Lung microvascular endothelial cell (primary cell): ENCODE measurements at places on chromosomes 1 and 21.

DNA sequence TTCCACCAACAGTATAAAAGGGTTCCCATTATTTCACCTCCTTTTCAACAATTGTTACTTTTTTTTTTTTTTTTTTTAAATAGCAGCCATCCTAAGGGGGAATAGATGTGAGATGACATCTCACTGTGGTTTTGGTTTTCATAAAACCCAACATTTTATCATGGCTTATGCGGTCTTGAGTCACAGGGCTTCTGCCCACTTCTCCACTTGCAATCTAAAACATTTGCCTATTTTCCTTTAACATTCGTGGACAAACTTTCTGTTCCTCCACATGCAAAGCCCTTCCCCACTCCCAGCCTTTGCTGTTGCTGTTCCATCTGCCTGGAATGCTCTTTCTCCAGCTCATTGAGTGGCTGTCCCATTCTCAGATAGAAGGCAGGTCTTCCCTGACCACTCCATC is 239.7 kb upstream of the KCNK2 start:
- DNase-seq: no peak

- DNase-seq: peak; percentile 37
These were observed 12.8 kb downstream of the OTUD7B start for GRCh38 chr1:149997585-149998262.

DNA sequence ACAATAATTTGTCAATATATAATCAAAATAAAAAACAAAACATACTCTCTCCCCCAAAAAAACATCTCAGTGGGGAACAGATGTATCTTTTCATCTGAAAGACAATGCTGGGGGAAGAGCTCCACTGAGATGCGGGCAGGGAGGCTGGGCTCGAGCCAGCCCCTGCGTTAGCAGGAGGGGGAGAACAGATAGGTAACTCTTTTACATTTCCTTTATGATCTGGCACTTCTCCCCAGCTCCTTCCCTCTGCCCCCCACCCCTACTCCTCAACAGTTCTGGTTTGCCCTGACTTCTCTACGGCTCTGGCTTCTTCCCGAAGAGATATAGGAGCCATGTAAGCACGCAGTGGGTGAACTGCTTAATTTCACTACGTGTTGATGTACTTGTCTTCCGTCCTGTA is 12.4 kb downstream of the LEPR start:
- no peak for DNase-seq

- no peak for DNase-seq
These were observed 6.8 kb downstream of the SLC5A9 start for GRCh38 chr1:48229317-48229716.

GRCh38 chr1:88618331-88618730 is 65.7 kb upstream of the PKN2 start:
- no peak for DNase-seq

DNA sequence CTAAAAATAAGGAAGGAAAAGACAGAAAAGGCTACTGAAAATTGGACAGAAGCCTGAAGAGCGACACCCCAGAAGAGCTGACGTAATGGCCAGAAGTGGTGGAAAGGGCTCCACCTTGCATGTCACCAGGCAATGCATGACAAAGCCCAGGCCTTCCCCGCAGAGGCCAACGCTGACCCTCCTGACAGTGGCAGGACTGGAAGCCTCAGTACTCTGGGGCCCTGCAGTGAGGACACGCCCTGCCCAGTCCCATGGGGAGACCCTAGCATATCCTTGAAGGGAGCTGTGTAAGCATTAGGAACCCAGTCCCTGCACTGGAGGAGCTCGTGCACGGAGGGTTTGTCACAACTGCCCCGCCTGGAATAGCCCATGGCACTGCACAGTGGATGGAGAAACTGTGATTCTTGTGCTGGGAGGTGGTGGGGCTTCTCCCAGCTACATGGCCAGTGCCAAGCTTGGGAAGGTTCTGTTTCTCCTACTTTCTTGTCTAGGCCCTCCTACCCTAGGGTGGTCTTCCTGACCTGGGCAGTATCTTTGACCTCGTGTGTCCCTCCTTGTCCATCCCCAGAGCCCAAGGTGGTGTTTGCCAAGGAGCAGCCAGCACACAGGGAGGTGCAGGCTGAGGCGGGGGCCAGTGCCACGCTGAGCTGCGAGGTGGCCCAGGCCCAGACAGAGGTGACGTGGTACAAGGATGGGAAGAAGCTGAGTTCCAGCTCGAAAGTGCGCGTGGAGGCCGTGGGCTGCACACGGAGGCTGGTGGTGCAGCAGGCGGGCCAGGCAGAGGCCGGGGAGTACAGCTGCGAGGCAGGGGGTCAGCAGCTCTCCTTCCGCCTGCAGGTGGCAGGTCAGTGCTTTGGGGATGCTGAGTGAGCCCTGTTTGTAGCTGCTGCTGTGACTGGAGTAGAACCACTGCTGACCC is 60.4 kb downstream of the OBSCN start:
- DNase-seq: no peak

DNA sequence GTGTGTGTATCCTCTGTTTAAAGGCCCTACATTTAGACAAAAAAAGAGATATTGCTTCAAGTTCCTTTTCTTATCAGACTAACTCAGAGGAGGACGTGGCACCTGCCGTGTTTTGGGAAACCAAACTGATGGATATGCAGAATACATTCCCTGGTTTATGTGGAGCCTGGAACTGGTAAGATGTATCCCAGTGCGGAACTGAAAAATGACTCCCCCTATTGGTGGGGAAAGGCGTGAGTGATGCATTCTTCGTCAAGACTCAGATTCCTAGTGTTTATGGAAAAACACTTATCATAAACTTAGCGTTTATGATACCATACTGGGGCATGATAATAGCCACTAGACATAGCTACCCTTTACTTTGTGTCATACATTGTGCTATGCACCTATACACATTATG is 154.2 kb downstream of the ZNF326 start:
- no peak for DNase-seq

- DNase-seq: no peak
These were observed 153.4 kb downstream of the ZC3H11B start for GRCh38 chr1:219459351-219460080.

- DNase-seq: no peak
These were observed 25.0 kb upstream of the BCL9 start for GRCh38 chr1:147516157-147516917.

- peak; percentile 54 for DNase-seq
These were observed 6.4 kb downstream of the SELENON start for GRCh38 chr1:25806418-25806817.

DNA sequence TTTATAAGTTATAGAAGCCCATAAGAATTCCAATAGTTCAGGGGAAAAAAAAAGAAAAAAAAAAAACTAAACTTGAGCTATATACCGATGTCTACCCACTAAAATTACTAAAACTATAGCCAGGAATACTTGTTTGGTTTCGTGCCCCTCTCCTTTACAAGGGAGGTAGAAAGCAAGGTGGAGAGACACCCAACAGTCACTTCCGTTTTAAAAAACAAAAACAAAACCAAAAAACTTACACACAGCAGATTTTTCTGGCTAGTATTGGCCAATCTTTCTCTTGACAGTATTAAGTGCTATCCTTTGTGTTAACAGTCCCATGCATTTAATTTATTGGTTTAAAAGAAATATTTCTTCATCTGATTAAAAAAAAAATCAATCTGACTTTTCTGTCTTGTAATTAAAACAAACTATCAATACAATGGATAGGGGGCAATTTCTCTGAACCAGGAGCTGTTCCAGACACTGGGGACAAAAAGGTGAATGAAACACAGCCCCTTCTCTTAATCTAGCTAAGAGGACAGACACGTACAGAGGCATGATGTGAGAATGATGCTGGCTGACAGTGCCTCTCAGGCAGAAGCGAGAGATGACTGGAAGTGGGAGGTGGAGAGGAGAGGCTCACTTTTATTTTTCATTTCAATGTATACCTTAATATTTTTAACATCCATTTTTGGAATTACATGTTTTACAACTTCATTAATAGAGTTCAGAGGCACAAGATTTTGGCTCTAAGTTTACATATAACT is 214.8 kb downstream of the RERE start:
- DNase-seq: no peak

DNA sequence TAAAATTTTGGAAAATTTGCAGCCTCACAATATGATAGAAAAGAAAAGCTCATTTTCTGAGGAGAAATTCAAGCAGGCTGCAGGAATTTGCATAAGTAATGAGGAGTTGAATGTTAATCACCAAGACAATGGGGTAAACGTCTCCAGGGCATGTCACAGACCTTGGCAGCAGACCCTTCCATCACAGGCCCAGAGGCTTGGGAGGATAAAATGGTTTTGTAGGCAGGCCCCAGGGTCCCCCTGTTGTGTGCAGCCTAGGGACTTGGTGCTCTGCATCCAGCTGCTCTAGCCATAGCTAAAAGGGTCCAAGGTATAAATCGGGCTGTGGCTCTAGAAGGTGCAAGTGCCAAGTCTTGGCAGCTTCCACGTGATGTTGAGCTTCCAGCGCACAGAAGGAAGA is 112.2 kb upstream of the FMN2 start:
- no peak for DNase-seq

- no peak for DNase-seq
These were observed 3.9 kb upstream of the SHCBP1L start for GRCh38 chr1:182956708-182957365.

GRCh38 chr1:226378071-226378470 is 29.8 kb downstream of the PARP1 start:
- DNase-seq: no peak

GRCh38 chr1:14585728-14586127 is 12.8 kb upstream of the KAZN start:
- no peak for DNase-seq

DNA sequence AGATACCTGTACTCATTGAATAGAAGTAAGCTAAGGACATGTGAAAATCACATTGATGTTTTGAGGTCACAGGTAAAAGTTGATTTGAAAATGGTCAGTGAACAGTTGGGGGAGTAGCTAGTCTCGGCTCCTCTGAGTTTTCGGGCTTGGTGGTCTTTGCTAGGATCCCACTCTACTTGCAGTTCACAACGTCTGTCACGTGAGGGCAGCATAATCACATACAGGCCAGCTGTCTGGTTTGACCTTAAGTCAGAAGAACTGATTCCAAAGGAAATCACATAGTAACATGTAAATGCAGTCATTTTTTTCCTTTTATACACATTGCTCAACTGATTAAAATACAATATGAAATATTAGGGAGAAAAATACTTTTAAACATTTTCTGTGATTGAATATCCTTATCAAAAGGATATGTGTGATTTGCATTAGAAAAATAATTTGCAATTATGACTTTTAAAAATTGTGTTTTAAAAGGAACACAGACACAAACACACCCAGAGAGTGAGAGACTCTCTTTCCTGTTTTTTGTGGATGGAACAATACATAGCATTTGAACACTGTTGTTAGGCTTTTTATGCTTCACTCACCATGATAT is 21.8 kb upstream of the PDC start:
- DNase-seq: peak; percentile 92

DNA sequence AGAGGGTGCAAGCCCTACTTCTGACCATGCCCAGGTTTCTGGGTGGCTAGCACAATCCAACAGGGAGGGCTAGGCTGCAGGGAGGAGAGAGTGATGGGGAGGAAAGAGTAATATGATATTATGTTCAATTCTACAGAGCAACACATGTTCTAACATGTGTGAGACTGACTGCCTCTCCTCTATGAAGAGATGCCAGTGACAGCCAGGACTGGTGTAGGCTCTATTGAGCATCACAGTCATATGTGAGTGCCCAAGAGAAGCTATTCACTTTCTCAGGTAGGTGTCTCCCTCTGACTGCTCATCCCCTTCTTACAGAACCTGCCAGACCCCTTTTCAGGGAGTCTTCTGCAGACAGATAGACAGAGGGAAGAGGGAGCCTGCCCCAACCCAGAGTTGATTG is 446.1 kb downstream of the SIPA1L2 start:
- DNase-seq: no peak

DNA sequence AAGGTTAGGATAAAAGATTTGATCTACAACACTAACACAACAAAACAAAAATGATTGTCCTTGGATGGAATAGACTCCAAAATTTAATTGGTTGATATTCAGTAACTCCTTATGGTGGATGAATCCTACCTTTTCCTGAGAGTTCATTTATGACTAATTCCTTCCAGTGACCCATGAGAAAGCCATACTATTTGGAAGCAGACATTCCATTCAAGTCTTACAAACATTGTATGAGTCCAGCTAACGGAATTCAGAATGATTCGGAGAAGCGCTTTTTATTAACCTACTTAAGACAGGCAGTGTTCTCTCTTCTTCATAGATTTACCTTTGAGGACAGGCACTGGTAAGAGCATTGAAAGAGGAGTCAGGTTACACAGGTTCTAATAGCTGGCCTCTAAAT is 155.6 kb upstream of the ZNF648 start:
- no peak for DNase-seq

GRCh38 chr1:21534674-21535378 is 25.6 kb downstream of the ALPL start:
- DNase-seq: peak; percentile 63

DNA sequence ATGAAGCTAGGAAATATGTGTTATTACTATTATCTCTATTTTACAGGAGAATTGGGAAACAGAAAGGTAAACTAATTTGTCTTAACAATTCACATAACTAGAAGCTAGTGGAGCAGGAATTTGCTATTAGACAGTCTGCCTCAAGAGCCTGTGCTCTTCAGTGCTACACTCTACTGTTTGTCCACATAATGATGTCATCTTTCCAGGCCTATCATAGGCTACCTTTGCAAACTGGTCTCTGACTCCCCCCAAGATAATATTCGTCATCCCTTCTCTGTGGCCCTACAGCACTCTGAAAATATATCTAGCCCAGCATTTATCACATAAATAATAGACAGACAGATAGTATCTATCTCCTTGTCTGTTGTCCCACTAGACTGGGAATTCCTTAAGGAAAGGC is 34.1 kb downstream of the TRIT1 start:
- no peak for DNase-seq

DNA sequence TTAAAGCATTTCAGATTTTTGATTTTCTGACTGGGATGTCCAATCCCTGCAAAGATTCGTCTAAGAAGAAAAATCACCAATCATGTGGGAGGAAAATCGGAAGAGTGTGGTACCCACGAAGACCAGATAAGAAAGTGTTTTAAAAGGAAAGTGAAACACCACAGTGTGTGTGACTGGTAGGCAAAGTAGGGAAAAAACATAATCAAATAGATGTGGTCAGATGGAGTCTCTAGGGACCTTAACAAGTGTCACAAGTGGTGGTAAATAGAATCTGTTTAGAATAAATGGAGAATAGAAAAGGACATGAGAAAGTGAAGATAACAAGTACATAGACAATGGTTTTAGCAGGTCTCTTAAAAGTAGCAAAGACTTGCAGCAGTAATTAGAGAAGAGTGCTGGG is 154.6 kb downstream of the SLC30A10 start:
- DNase-seq: no peak

DNA sequence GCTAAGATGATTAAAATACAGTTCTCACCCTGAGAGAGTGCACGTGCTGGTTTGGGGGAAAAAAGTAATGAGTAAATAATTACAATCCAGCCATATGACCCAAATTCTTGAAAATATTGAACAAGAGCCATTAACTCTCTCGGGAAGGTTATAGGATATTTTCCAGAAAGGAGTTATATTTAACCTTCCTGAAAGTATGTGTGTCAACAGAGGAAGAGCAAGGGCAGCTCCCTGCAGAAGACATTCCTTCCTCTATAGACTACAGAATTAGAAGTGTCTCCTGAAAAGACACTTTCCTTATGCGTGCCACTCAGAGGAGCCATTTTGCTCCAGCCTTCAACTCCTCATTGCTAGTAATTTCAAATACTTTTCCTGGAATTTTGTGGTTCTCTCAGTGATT is 648.7 kb downstream of the USP25 start:
- DNase-seq: no peak

- DNase-seq: peak; percentile 63
These were observed 57.3 kb downstream of the MAB21L3 start for GRCh38 chr1:116168277-116169032.

- peak; percentile 37 for DNase-seq
These were observed 11.2 kb downstream of the CLEC20A start for GRCh38 chr1:178485541-178485981.
